Vein endothelial cell (primary cell): ENCODE measurements at places on chromosomes 7 and 10. TPM values are rescaled to one million over a fixed set of nuclear protein-coding genes. Genes with fewer than 3 reads are reported as not detected.

CCDC3 gene
- total RNA-seq, result under 0.01 and 0.96 TPM in 2 replicates

ANKRD61 gene
- total RNA-seq, result not detected in 2 replicates

FAM3C gene
- 35.9 and 47.8 TPM in 2 replicates for total RNA-seq

FAM171A1 gene
- 61.5 and 68.3 TPM in 2 replicates for total RNA-seq

PTN gene
- total RNA-seq, result not detected in 2 replicates

PDK4 gene
- 10.0 and 10.1 TPM in 2 replicates for total RNA-seq

GPR37 gene
- total RNA-seq, result 0.76 and 4.2 TPM in 2 replicates

SFRP5 gene
- total RNA-seq, result not detected in 2 replicates

EIF5AL1 gene
- total RNA-seq, result 1.3 TPM in 2 replicates

CPA1 gene
- total RNA-seq, result not detected in 2 replicates

RAB11FIP2 gene
- total RNA-seq, result 14.0 and 17.8 TPM in 2 replicates

ANKRD30A gene
- total RNA-seq, result under 0.01 TPM in 1 of 2 replicates, not detected in the other

HMX3 gene
- not detected in 2 replicates for total RNA-seq

INPP5A gene
- total RNA-seq, result 39.8 and 41.7 TPM in 2 replicates

TRIM73 gene
- total RNA-seq, result 0.98 and 1.2 TPM in 2 replicates

WDFY4 gene
- 1.3 and 3.3 TPM in 2 replicates for total RNA-seq

DGKB gene
- total RNA-seq, result 0.65 TPM in 1 of 2 replicates, not detected in the other

ZNF488 gene
- 0.10 and 0.33 TPM in 2 replicates for total RNA-seq

NPY4R gene
- not detected in 2 replicates for total RNA-seq

GPR146 gene
- total RNA-seq, result 13.5 and 29.4 TPM in 2 replicates

IFIT1B gene
- not detected in 2 replicates for total RNA-seq

CPXM2 gene
- total RNA-seq, result 0.65 and 3.8 TPM in 2 replicates

UNCX gene
- total RNA-seq, result not detected in 2 replicates

VOPP1 gene
- 166 and 184 TPM in 2 replicates for total RNA-seq

AMPH gene
- 0.10 TPM in 1 of 2 replicates, not detected in the other for total RNA-seq

SORCS3 gene
- total RNA-seq, result under 0.01 TPM in 2 replicates
